ENCODE measurements at places on chromosomes 16 and 17.

GRCh38 chr17:51709694-51710633 is 448.6 kb downstream of the CA10 start:
- no peak for DNase-seq

- no peak for DNase-seq
These were observed 77.0 kb upstream of the MTMR4 start for GRCh38 chr17:58591455-58591854.

GRCh38 chr16:65572156-65572555 is 450.3 kb upstream of the CDH11 start:
- no peak for DNase-seq

- DNase-seq = no peak
These were observed 414.1 kb upstream of the GOT2 start for GRCh38 chr16:59148056-59148768.

DNA sequence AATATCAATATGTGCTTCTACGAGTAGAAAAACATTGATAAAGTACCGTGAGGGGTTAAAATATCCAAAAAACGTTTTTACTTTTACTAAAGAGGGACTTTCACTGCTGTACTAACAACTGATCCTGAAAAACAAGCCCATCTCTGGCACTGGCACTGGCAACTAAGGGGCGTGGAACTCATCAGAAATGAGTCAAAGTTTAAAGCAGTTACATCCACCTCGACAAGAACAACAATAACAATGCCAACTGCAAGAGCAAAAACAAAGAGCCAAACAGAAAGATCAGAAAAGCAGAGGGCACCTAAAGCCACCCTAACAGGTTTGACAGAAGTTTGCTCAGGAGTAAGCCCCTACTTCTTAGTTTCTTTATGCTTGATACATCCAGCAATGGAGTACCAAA is 13.1 kb downstream of the MBTPS1 start:
- DNase-seq = no peak

- no peak for DNase-seq
These were observed 14.1 kb downstream of the TMEM11 start for GRCh38 chr17:21199856-21200255.

DNA sequence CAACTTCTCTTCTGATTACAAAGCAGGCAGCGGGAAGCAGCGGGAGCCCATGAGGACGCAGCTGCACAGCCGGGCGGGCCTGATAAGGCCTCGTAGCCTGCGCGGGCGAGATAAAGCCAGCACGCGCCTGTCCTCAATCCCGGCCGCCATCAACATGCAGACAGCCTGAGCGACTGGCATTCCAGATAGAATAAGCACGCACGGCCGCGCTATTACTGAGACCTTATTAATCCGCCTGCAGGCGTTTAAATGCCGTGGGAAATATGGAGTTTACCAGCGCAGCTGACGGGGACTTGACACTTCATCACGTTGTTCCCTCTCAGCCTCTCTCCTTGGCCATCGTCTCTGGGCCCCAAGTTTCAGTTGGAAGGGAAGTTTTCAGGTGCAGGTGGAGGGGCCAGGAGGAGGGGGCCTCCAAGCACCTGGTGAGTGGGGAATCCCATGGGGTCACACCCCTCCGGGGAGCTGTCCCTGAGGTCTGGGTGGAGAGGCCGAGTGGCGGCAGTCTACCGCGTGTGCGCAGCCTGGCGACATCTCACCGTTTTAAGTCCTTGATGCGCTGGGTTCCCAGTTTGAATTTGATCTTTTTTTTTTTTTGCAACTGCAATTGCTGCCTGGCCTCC is 27.3 kb upstream of the CBFA2T3 start:
- DNase-seq = no peak

DNA sequence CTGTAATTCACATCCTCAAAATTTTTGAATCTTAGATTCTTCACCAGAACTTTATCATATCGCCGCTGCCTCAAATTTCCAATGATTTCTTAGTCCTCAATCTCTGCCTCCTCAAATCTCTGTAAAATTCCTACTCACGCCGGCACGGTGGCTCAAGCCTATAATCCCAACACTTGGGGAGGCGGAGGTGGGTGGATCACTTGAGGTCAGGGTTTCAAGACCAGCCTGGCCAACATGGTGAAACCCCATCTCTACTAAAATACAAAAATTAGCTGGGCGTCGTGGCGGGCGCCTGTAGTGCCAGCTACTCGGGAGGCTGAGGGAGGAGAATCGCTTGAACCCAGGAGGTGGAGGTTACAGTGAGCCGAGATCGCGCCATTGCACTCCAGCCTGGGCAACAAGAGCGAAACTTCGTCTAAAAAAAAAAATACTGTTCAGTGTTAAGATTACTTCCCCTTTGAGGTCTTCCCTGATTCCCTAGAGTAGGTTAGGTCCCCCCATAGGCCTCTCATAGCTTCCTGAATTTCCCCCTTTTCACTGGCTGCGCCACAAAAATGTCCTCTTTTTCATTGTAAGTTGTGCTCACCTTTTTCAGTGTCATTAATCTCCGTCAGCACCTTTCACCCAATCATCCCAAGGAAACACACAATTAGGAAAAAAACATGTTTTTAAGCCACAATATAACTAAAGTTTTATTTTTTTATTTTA is 919 bp upstream of the CBX1 start:
- DNase-seq = no peak

- DNase-seq = no peak
These were observed 226.1 kb downstream of the ZNF423 start for GRCh38 chr16:49629851-49630250.

DNA sequence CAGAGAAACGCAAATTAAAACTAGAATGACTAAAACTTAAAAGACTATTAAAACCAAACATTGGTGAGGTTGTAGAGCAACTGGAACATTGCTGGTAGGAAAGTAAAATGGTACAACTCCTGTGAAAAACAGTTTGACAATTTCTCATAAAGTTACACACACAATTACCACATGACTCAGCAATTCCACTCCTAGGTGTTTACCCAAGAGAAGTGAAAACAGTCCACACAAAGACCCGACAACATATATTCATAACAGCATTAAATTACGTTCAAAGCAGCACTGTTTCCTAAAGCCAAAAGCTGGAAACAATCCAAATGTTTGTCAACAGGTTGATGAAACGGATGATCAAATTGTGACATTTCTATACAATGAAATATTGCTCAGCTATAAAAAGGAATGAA is 26.5 kb upstream of the ALOX12 start:
- DNase-seq = no peak

- no peak for DNase-seq
These were observed 36.3 kb downstream of the GAS7 start for GRCh38 chr17:10162096-10162495.

- DNase-seq = no peak
These were observed 12.2 kb downstream of the PRKCB start for GRCh38 chr16:23847948-23848347.

- DNase-seq = no peak
These were observed 30.9 kb downstream of the XPO6 start for GRCh38 chr16:28180655-28181460.

GRCh38 chr17:3447625-3448024 is 14.0 kb upstream of the OR1E2 start:
- no peak for DNase-seq
